ENCODE measurements at places on chromosomes 2 and 18.

- no peak for DNase-seq
Measured at GRCh38 chr2:196758474-196759377, 40.8 kb downstream of the GTF3C3 start.

- no peak for DNase-seq
Measured at GRCh38 chr2:216394881-216395280, 17.4 kb upstream of the SMARCAL1 start.

- no peak for DNase-seq
Measured at GRCh38 chr2:176134035-176134434, 4.5 kb downstream of the HOXD8 start.

- DNase-seq: no peak
Measured at GRCh38 chr2:50290718-50291117, 741.2 kb downstream of the NRXN1 start.

GRCh38 chr18:35589546-35589945 is 8.0 kb downstream of the GALNT1 start:
- DNase-seq: no peak

GRCh38 chr2:50401772-50402653 is 629.9 kb downstream of the NRXN1 start:
- peak; percentile 86 for DNase-seq

- DNase-seq: no peak
Measured at GRCh38 chr2:37421686-37422085, 77.3 kb downstream of the QPCT start.

DNA sequence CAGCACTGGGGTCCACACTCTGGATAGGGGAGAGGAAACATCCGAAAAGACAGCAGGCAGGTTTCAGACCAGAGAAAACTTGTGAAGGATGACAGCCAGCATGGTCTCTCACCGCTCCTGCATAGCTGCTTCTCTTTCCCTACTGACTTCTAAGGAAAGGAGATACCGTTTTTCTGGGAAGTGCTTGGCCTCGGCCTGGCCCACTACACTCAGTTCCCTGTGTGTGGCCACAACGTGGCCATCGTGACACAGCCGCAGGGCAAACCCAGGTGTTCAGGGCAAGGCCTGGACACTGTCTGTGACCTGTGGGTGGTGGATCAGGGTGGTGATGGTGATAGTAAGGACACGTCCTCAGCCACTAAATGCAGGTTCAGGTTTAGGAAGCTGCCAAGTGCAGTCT is 34.2 kb upstream of the ACAA2 start:
- no peak for DNase-seq

DNA sequence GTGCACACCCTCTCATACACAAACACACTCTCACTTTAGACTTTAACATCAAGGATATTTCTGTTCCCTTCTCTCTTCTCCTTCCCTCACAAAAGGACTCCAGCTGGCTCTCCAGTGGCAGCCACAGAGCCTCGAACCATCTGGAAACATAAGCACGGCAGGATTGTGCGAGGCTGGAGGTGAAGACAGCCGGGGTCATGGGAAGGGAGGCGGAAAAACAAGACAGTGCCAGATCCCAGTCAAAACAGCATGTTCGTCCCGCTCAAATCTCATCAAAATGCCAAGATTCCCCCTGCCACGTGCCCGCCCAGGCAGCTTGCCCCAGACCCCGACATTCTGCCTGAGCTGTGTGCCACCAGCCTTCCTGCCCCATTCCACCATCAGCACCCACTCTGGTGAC is 180.3 kb downstream of the ZBTB7C start:
- peak; percentile 11 for DNase-seq

GRCh38 chr18:2448565-2449151 is 122.6 kb downstream of the METTL4 start:
- DNase-seq: no peak

DNA sequence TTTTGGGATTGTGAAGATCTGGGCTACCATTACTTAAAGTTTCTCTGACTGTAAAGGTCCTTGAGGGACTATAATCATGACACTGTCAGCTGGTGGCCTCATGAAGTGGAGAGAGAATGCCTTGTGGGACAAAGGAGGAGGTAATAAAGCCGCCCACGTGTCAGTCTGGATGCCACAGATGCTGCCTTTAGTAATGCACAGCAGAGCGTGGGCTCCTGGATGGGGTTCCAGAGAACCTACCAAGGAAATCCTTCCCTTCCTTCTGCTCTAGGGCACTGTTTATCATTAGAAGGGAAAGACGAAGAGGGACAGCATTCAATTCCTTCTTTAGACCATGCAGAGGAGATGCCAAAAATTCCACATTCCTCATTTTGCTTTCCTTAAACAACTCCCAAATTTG is 63.5 kb downstream of the COL5A2 start:
- no peak for DNase-seq

DNA sequence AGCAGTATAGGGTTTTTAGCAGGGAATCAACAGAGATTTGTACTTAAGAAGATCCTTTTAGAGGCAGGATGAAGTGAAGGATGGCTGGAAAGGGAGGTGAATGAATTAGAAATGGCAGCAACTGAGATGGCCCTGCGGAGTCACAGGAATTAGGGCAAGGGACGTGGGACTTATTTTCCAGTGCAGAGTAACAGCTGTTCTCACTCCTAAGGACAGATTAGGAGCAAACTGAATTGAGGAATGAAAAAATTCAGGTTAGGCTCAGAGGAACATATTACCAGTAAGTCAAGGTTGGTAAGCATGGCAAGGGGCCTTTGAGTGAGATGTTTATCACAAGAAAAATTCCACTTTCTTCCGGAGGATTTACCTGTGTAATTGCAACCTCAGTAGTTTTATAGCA is 34.4 kb downstream of the COL4A3 start:
- DNase-seq: peak; percentile 85

DNA sequence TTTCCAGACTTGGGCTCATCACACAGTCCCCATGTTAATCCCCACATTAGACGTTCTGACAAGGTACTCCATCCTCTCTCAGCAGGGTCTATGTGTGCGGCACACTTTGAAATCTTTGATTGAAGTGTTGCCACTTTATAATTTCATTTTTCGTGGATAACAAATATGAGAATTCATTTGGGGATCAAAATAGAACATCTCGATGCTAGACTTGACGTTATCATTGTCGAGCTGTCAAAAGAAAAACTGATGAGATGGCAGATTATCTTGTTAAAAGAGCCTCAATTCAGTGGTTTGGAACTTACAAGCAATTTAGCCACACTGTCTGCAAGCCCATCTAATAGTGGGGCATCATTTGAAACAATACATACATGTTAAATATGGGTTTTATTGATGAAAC is 91.2 kb upstream of the SULT1C3 start:
- DNase-seq: no peak

GRCh38 chr2:235501673-235502031 is 7.8 kb downstream of the AGAP1 start:
- peak; percentile 95 for DNase-seq

DNA sequence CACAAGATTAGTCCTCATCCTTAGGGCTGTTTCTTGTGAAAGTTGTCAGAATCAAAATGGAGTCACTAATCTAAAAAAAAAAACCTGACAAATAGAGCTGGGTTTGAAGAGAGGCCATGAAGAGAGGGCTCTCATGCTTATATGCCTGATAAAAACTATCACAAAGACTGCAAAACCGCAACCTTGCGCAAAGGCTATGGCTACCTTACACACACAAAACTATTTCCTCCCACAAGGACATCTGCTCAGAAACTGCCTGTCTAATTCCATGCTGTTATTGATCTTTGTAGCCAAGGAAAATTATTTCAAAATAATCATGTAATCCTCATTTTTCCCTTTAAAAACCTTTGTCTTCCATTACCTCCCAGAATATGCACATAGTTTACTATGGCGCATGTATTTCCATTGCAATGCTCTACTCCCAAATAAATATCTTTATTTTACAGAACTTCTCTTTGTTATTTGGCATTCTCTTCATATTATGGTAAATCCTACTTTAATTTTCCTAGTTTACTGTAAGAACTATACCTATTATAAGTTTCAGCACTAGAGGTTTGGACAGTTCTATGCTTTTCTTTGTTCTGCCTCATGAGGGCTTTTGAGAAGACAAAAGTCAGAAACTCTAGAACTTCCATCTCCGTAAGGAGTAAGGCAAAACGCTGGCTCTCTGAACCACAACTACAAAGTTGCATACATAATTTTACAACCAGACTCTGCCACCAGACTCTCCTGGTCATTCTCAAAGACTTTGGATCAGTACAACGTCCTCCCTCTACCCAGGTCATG is 9.6 kb upstream of the DPYSL5 start:
- DNase-seq: no peak

GRCh38 chr2:24620936-24621335 is 129.9 kb downstream of the NCOA1 start:
- DNase-seq: peak; percentile 22

DNA sequence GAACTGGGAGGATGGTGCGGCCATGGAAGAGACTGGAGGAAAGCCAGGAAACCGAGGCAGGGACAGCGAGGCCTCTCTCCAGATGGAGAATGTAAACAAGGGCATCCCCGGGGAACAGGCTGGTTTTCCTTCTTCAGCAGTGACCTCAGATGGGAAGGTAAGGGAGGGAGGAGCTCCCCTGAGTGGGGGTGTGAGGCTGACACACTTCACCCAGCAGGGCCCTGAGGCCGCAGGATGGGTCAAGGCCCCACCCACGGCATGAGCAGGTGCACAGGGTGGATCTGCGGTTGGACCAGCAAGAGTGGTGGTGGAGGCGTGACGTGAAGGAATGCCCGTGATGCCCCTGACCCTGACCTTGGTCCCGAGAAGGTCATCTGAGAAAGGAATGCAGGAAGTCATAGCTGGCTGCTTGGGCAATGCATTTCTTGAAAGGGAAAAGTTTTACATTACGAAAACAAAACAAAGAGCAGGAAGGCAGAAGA is 48.1 kb downstream of the ADCY3 start:
- DNase-seq: no peak

GRCh38 chr2:233857511-233858141 is 3.3 kb upstream of the HJURP start:
- DNase-seq: peak; percentile 61

GRCh38 chr2:199216253-199216652 is 241.5 kb downstream of the SATB2 start:
- DNase-seq: peak; percentile 45

GRCh38 chr2:119179202-119179601 is 20.7 kb upstream of the C1QL2 start:
- DNase-seq: no peak

DNA sequence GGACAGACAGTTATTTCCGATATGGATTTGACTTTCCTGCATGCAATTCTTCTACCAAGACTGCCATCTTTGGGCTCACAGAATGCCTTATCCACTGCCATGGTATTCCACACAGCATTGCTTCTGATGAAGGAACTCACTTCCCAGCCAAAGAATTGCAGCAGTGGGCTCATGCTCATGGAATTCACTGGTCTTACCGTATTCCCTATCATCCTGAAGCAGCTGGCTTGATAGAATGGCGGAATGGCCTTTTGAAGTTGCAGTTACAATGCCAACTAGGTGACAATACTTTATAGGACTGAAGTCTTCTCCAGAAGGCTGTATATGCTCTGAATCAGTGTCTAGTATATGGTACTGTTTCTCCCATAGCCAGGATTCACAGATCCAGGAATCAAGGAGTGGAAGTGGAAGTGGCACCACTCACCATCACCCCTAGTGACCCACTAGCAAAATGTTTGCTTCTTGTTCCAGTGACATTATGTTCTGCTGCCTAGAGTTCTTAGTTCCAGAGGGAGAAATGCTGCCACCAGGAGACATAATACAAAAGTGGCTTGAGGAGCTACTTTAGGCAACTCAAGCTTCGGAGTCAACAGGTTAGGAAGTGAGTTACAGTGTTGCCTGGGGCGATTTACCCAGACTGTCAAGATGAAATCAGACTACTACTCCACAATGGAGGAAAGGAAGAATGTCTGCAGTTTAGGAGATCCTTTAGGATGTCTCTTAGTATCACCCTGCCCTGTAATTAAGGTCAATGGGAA is 23.8 kb upstream of the SMAD4 start:
- DNase-seq: no peak

- no peak for DNase-seq
Measured at GRCh38 chr2:151198645-151199044, 63.0 kb downstream of the RBM43 start.

DNA sequence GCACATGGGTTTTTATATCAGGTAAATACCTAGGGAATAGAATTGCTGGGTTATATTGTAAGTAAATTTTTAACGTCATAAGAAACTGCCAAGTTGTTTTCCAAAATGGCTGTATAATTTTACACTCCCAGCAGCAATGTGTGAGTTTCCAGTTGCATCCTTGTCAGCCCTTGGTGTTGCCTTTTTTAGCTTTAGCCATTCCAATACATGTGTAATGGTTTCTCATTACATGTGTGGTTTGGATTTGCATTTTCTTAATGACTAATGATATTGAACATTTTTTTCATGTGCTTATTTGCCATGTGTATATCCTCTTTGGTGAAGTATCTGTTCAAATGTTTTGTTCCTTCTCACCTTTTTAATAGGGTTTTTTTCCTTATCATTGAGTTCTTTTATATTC is 70.8 kb downstream of the ABI2 start:
- DNase-seq: no peak

Measured in NCI-H82 (cell line).